ENCODE measurements at places on chromosomes 4 and X. TPM values are rescaled to one million over a fixed set of nuclear protein-coding genes. Genes with fewer than 3 reads are reported as not detected.
A peak's percentile ranks its signal among the peaks of the same experiment; 100 is the strongest.

- peak overlapping the region; percentile 98 for H3K4me3 ChIP-seq
- H3K27me3 ChIP-seq: no peaks in the 10 kb centered on the region
- H3K36me3 ChIP-seq: peaks cover 49% of the 10 kb centered on the region
- H3K27ac ChIP-seq: peak overlapping the region; percentile 95
- H3K4me1 ChIP-seq: peaks cover 24% of the 10 kb centered on the region
These were observed 2.1 kb upstream of the SLC25A6 start for GRCh38 chrX:1393871-1394615.

DNA sequence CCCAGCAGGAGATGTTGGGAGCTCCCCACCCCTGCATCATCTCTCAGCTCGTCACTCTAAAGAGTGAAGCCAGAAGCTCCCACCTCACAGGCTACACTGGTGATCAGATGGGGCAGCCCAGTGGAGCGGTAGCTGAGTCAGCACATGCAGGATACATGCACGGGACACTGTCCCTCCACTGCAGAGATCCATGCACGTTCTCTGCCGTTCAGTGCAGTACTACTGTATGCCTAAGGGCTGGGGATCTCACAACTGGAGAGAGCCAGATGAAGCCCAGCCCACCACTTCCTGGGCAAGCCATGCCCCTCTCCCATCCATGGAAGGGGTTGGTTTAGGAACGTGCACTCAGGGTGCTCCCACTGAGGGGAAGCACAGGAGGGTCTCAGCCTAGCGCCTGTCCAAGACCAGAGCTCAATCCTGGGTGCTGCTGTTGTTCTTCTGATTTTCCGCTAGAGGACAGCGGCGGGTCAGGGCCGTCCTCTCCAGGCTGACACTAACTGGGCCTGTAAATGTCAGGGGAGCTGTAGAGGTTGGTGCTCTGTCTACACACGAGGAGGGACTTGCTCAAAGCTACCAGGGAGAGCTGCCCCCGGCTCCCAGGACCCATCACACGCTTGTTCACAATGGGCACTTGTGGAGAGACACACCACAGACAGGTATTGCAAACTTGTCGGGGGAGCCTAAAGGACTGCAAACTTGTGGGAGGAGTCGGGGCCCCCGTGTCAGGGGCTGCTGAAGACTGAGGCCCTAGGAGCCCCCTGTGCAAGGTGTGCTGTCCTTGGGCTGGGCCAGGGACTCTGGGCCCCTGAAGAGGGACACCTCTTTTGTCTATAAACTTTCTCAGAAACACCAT, 18.2 kb upstream of the ABLIM2 start:
- no peaks in the 10 kb centered on the region for H3K4me1 ChIP-seq
- DNase-seq: no peak
- no peak overlapping the region for H3K4me3 ChIP-seq
- no peaks in the 10 kb centered on the region for H3K36me3 ChIP-seq
- no peaks in the 10 kb centered on the region for H3K27me3 ChIP-seq

DNA sequence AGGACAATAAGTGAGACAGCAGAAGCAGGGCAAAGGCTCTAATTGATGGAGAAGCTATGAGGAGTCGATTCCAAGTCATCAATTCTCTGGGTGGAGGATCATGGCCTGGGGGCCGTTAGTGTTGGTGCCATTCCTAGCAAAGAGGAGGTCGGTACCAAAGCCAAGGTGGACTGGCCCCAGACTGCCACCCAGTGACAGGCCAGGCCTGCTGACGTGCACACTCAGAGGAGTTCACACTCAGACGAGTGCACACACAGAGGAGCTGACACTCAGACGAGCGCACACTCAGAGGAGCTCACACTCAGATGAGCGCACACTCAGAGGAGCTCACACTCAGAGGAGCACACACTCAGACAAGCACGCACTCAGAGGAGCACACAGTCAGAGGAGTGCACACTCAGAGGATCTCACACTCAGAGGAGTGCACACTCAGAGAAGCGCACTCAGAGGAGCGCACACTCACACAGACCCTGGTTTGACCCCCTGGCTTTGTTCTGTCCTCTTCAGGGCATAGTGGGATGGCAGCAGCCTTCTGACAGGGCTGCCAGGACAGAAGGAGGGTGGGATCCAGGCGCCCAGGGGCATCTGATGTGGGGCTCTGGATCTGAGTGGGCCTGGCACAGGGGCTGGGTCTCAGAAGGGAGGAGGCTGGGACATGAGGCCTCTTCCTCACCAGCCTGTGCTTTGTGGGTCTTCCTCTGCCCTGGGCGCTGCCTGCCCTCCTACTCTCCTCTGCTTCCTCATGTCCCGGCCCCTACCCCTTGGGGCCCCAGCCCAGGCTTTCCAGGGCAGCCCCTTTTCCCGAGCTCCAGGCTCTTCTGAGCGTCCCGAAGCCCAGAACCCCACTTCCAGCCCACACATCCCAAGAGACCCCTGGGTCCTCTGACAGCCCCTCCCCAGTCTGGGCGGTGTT, 41.7 kb upstream of the NKX1-1 start:
- no peak overlapping the region for H3K27ac ChIP-seq
- no peaks in the 10 kb centered on the region for H3K4me1 ChIP-seq
- DNase-seq: no peak
- no peaks in the 10 kb centered on the region for H3K36me3 ChIP-seq
- H3K4me3 ChIP-seq: no peak overlapping the region
- peaks cover 5% of the 10 kb centered on the region for H3K27me3 ChIP-seq

- H3K27me3 ChIP-seq: peaks cover 4% of the 10 kb centered on the region
- peaks cover 4% of the 10 kb centered on the region for H3K36me3 ChIP-seq
- H3K27ac ChIP-seq: no peak overlapping the region
- H3K4me1 ChIP-seq: no peaks in the 10 kb centered on the region
- no peak for DNase-seq
- no peak overlapping the region for H3K4me3 ChIP-seq
These were observed 65.3 kb downstream of the NEIL3 start for GRCh38 chr4:177374966-177375365.

- no peak overlapping the region for H3K4me3 ChIP-seq
- no peaks in the 10 kb centered on the region for H3K27me3 ChIP-seq
- H3K27ac ChIP-seq: no peak overlapping the region
These were observed 208.6 kb upstream of the TECRL start for GRCh38 chr4:64617800-64618199.

DNA sequence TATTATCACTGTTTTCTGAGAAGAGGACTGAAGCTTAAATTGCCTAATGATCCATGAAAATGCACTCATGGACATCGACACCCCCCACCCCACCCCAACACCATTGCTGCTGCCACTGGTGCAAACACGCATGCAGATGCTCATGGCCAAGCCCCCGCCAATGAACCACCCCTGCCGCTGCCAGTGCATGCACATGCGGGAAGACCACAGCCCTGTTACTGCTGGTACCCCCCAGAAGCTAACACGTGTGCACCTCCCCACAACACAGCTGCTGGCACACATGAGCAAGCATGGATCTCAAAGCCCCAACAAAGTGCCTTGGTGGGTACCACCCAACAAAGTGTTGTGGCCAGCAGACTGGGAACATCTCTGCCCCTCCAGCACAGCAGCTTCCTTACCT, 594.1 kb upstream of the FAT1 start:
- H3K36me3 ChIP-seq: no peaks in the 10 kb centered on the region
- no peaks in the 10 kb centered on the region for H3K4me1 ChIP-seq
- no peak overlapping the region for H3K27ac ChIP-seq
- DNase-seq: no peak
- H3K27me3 ChIP-seq: no peaks in the 10 kb centered on the region

- H3K36me3 ChIP-seq: no peaks in the 10 kb centered on the region
- peak; percentile 28 for DNase-seq
- no peak overlapping the region for H3K27ac ChIP-seq
- peaks cover 6% of the 10 kb centered on the region for H3K4me1 ChIP-seq
- H3K27me3 ChIP-seq: peaks cover 69% of the 10 kb centered on the region
These were observed 674 bp downstream of the SH3D19 start for GRCh38 chr4:151324752-151325110.

DNA sequence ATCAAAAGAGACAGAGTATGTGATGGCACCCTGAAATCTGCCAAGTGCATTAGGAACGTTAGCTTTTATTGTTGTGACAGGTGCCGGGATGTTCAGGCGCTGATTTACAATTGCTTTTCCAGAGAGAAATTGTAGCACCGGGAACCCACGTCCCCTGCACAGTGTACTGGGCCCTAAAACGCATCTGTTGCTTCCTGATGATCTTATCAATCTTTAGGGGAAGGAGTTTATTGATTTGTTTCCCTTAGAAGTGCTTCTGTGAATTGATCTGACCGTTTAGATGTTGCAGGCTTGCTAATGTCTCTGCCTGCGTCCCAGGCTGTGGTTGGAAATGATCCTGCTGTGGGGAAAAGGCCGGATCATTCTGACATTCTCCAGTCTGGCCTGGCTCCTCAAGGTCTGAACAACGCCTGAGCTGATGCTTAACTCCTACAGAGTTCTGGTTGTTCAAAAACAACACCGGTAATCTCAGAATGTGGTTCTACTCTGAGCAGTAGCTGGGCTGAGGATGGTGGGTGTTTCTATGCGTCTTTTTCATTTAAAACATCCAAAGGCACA, 16.9 kb downstream of the PHOX2B start:
- H3K27me3 ChIP-seq: peaks cover 7% of the 10 kb centered on the region
- no peak for DNase-seq
- no peak overlapping the region for H3K4me3 ChIP-seq
- H3K4me1 ChIP-seq: no peaks in the 10 kb centered on the region

GRCh38 chrX:151153667-151154066, 22.7 kb upstream of the GPR50 start:
- no peaks in the 10 kb centered on the region for H3K36me3 ChIP-seq
- no peak overlapping the region for H3K4me3 ChIP-seq
- no peak overlapping the region for H3K27ac ChIP-seq
- peaks cover 26% of the 10 kb centered on the region for H3K27me3 ChIP-seq
- DNase-seq: no peak
- H3K4me1 ChIP-seq: peaks cover 2% of the 10 kb centered on the region

DNA sequence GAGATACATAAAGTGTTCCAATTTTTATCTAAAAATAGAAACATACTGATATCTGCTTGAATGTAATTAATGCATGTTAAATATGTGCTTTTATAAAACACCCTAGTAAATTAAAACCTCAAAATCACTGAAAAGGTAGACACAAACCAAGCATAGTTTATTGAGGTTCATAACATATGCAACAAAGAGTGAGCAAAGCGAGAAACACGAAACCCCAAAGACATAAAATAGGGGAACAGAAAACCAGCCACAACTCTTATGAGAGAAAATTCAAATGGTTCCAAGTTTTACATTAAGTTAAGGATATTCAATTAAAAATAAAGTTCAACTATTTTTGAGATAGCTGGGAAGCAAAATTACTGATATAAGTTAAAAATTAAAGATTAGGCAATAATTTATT, 336.4 kb upstream of the AGA start:
- H3K4me3 ChIP-seq: no peak overlapping the region
- H3K27me3 ChIP-seq: peaks cover 14% of the 10 kb centered on the region
- H3K27ac ChIP-seq: no peak overlapping the region
- no peaks in the 10 kb centered on the region for H3K36me3 ChIP-seq

GRCh38 chr4:114025176-114025777, 45.8 kb upstream of the ARSJ start:
- no peak overlapping the region for H3K4me3 ChIP-seq
- H3K27me3 ChIP-seq: no peaks in the 10 kb centered on the region
- no peaks in the 10 kb centered on the region for H3K4me1 ChIP-seq
- H3K36me3 ChIP-seq: no peaks in the 10 kb centered on the region
- H3K27ac ChIP-seq: no peak overlapping the region

DNA sequence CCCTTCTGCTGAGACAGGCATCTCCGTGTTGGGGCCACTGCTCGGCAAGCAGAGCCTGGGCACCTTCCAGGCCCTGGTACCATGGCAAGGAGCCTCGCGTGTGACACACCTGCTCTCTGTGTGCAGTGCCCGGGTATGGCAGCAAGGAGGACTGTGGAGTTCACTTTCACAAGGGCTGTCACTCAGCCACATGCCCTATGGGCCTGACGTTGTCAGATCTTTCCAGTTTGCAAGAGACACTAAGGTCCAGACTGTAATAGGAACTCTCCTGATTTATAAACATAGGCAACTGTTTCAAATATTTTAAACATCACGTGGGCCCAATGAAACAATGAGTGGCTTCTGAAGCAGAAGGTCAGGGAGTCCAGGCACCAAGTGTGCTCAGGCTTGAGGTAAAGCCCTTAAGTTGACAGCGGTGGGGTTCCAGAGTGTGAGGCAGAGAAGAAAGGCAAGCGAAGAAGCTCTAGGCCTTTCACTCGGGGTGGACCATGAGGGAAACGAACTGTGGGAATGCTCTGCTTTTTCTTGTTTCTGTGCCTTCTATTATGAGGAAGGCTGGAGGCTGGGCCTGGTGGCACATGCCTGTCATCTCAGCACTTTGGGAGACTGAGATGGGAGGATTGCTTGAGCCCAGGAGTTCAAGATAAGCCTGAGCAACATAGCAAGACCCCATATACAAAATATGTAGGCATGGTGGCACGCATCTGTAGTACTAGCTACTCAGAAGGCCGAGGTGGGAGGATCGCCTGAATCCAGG, 108.6 kb upstream of the TRIM2 start:
- H3K4me3 ChIP-seq: no peak overlapping the region
- H3K36me3 ChIP-seq: no peaks in the 10 kb centered on the region
- H3K4me1 ChIP-seq: peaks cover 5% of the 10 kb centered on the region
- DNase-seq: no peak

- no peaks in the 10 kb centered on the region for H3K36me3 ChIP-seq
- H3K4me3 ChIP-seq: no peak overlapping the region
- no peaks in the 10 kb centered on the region for H3K4me1 ChIP-seq
- H3K27ac ChIP-seq: no peak overlapping the region
These were observed 297.3 kb upstream of the LCORL start for GRCh38 chr4:18318682-18319388.

- no peaks in the 10 kb centered on the region for H3K27me3 ChIP-seq
- peaks cover 21% of the 10 kb centered on the region for H3K36me3 ChIP-seq
- no peak overlapping the region for H3K4me3 ChIP-seq
- no peak for DNase-seq
These were observed 40.0 kb downstream of the ACSL1 start for GRCh38 chr4:184785813-184786212.

DNA sequence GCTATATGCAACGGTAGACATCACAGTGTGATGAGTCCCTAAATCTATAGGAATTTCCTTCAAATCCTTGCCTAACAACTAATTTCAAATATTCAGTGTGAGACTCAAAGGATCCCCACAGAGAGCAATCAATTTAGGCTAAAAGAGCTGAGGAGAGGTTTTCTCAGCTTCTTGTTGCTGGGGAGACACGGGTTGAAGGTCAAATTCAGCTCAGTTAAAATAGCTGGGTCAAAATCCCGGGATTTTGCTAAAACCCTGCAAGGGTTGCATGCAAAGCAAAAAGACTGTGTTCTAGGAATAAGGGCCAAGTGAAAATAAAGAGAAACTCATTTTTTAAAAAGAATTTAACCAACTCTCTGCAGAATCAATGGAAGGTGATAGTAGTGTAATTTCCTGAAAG, 1073.4 kb downstream of the NLGN4X start:
- no peak for DNase-seq
- no peak overlapping the region for H3K27ac ChIP-seq
- no peaks in the 10 kb centered on the region for H3K4me1 ChIP-seq
- H3K4me3 ChIP-seq: no peak overlapping the region

Gene LEF1
- 239 TPM for total RNA-seq

Gene TRO
- 7.9 TPM for total RNA-seq

Gene GLRB
- not detected for total RNA-seq

Gene FRG2
- 0.14 TPM for total RNA-seq

Gene GABRQ
- not detected for total RNA-seq

Gene SMR3B
- not detected for total RNA-seq

Gene SGMS2
- total RNA-seq: 0.46 TPM
